ENCODE measurements at places on chromosomes 1 and 21.

DNA sequence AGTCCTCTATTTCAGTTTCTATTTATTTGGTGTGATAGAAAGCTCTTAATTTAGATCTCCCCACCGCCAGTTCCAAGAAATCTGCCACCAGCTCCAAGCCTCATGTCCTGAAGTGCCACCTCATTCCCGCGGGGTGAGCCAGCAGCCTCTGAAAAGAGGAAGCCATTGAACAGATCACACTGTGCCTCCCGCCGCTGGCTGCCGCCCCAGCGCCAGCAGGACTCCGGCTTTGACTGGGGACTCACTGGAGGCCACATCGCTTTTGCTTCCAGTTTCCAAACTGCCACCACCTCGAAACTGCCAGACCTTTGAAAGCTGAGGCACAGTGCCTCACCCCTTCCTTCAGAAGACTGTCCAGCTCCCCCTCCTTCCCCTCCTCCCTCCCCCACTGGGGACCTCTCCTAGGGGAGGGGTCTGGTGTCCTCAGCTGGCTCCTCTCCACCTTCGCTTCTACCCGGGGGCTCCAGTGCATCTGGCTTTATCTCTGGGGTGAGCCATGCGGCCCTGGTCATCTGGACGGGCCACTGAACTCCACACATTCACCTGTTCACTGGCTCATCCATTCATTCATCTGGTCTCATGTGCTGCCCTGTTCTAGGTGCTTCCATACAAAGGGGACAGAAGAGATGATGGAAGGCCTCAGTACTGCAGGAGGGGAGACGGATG lies 58.9 kb downstream of the VPS26C start:
- no peak for DNase-seq

- no peak for DNase-seq
Observed at GRCh38 chr1:100627054-100627716, 89.2 kb downstream of the GPR88 start.

- DNase-seq = no peak
Observed at GRCh38 chr1:26349188-26349876, 4.6 kb downstream of the CRYBG2 start.

GRCh38 chr1:9596415-9597123 lies 7.9 kb downstream of the TMEM201 start:
- no peak for DNase-seq

- DNase-seq = no peak
Observed at GRCh38 chr21:38349111-38349746, 92.4 kb downstream of the KCNJ15 start.

All from HuH-7 (cell line).